K562 (cell line): ENCODE measurements at places on chromosomes 3 and 15. TPM values are rescaled to one million over a fixed set of nuclear protein-coding genes. Genes with fewer than 3 reads are reported as not detected.

DNA sequence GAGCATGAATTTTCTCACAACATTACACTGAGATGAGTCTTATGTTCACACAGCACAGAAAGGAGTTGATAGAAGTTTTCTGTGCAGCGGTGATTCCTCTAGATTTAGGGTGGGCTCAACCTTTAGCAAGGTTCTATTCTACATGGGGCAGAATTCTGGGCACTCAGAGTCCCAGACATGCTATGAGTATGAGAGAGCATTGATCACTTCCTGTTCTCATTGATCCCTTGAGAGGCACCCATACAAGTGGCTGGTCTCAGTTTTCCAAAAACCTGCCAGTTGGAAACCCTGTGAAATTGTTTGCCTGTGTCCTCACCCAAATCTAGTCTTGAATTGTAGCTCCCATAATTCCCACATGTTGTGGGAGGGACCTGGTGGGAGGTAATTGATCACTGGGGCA, 112.5 kb upstream of the NR2F2 start:
- H3K27me3 ChIP-seq: no peaks in the 10 kb centered on the region
- no peak overlapping the region for H3K27ac ChIP-seq
- DNase-seq: no peak
- H3K36me3 ChIP-seq: no peaks in the 10 kb centered on the region

DNA sequence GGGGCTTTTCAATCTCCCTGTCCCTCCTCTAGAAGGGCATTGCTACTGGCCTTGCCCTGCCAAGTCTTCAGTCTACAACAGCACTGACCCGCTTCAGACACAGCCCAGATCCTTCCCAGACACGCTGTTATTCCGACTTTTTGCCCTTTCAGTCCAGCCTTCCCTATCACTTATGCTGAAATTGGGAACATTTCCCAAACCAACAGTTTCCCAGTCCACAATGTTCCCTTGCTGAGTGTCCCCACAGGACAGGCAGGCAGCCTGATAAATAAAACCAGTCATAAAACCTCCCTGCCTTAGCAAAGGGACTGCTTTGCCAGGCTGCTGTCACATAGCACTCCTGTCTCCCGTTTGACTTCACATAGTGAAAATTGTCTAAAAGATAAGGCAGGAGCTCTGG, 43.5 kb downstream of the GOLGA6L2 start:
- no peaks in the 10 kb centered on the region for H3K4me1 ChIP-seq
- no peak for DNase-seq
- no peaks in the 10 kb centered on the region for H3K36me3 ChIP-seq
- no peaks in the 10 kb centered on the region for H3K27me3 ChIP-seq
- no peak overlapping the region for H3K27ac ChIP-seq

BUB1B gene
- polyA plus RNA-seq: 93.4 and 94.2 TPM in 2 replicates

UBP1 gene
- polyA plus RNA-seq: 87.5 and 109 TPM in 2 replicates

TTLL13 gene
- 0.05 TPM in 1 of 2 replicates, not detected in the other for polyA plus RNA-seq
